Activated T-helper 9 cell treated with anti-CD3 and anti-CD28 coated beads, Interleukin-2, amount 50 U/mL, for 16 hours (primary cell): ENCODE measurements at places on chromosomes 6 and 20.
A peak's percentile ranks its signal among the peaks of the same experiment; 100 is the strongest.

DNA sequence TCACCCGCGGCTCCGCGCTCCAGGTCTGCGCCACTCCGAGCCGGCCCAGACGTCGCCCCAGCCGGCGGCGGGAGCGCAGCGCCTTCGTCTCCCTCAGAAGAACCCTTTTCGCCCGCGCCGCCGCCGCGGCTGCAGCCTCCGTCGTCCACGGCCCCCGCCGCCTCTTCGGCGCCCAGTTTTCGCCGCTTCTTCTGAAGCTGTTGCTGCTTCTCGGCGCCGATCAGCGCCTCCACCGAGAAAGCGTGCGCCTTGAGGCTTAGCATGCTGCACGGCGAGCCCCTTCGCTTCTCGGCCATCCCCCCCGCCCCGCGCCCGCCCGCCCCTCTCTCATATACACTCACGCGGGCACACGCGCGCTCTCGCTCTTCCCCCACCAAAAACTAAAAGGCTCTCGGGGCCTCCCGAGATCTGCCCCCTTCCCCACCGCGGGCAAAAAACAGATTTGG, 489 bp downstream of the TBX18 start:
- no peak for DNase-seq

- DNase-seq = no peak
Measured at GRCh38 chr20:13041574-13042457, 33.0 kb downstream of the SPTLC3 start.

GRCh38 chr6:138926579-138926978, 61.5 kb downstream of the REPS1 start:
- no peak for DNase-seq

DNA sequence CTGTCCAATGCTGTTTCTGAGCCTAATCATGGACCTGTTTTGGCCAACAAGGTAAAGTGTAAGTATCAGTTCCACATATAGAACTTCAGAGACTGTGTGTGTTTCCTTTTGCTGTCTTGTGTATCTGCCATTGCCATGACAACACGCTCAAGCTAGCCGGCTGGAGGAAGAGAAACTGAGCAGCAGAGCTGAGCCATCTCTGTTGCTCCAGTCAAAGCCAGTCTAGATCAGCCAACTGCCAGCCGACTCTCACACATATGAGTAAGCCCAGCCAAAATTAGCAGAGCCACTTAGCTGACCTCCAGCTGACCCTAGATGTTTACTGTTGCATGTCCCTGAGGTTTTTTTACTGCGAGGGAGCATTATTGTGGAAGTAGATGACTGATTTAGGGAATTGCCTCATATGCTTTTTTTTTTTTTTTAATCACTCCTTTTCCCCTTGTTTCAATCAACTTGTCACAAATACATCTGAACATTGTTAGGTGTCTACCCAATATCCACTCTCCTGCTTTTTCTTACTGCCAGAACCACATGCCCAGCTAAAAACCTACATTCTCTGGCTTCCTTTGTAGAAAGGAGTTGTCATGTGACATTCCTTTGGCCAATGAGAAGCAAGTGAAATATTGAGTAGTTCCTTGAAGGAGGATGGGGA, 304.3 kb upstream of the SUPT3H start:
- DNase-seq = no peak

DNA sequence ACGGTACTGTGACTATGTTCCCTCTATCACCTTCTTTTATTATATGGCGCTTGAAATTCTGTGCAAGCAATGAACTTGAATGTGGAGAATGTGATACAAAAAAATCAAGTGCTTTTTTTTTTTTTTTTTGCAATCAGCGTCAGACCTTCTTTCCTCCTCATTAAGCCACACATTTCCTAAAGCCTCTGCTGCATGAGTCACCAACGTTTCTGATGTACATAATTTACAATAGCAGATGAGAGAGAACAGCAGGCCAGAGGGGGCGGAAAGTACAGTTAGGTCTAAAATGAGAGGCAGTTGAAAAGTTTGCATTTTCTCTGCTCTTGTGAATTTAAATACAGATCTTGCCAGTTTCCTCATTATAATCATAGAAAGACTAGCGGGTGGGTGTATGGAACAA, 114.6 kb upstream of the RIPOR2 start:
- peak; percentile 38 for DNase-seq

GRCh38 chr6:56555438-56555872, 87.2 kb downstream of the DST start:
- DNase-seq = no peak
